ENCODE measurements at places on chromosomes 4 and X.
A peak's percentile ranks its signal among the peaks of the same experiment; 100 is the strongest.

DNA sequence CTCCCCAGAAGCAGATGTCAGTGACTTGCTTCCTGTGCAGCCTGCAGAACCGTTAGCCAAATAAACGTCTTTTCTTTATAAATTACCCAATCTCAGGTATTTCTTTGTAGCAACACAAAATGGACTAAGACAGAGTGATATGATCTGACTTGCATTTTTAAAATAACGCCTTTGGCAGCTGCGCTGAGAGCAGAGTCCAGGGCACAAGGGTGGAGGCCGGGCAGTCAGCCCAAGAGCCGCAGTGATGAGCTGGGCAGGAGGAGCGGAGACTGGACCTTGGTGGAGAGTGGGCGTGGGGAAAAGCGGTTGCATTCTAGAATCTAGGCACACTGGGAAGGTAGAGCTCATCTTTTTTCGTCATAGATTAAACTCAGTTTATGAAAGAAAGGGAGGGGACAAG is 56.5 kb upstream of the ACSL1 start:
- DNase-seq, result no peak

DNA sequence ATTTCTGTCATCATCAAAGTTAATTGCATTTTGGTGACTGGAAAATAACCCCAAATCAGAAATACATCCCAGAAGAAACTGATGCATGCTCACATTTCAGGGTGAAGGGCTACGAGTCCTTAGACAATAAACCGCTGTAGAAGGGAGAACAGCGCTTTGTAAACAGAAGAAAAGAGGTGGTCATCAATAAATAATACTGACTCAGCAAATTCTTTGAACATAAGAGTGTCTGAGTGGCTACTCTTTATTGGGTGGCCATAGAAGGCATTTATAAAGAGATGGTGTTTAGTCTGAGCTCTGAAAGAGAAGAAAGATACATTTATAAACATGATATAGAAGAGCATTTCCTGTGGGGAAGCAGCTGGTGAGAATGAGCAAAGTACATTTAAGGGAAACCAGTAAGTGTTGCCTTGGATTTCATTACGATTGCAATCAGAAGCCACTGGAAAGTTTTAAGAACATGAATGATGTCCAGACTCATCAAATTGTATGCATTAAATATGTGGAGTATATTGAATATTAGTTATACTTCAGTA is 246.9 kb upstream of the GIMD1 start:
- no peak for DNase-seq

- DNase-seq, result peak; percentile 2
These were observed 136.2 kb upstream of the BMPR1B start for GRCh38 chr4:94621491-94622080.

GRCh38 chr4:8278421-8279287 is 9.1 kb downstream of the HTRA3 start:
- no peak for DNase-seq

GRCh38 chr4:104416725-104417356 is 77.9 kb downstream of the CXXC4 start:
- no peak for DNase-seq

DNA sequence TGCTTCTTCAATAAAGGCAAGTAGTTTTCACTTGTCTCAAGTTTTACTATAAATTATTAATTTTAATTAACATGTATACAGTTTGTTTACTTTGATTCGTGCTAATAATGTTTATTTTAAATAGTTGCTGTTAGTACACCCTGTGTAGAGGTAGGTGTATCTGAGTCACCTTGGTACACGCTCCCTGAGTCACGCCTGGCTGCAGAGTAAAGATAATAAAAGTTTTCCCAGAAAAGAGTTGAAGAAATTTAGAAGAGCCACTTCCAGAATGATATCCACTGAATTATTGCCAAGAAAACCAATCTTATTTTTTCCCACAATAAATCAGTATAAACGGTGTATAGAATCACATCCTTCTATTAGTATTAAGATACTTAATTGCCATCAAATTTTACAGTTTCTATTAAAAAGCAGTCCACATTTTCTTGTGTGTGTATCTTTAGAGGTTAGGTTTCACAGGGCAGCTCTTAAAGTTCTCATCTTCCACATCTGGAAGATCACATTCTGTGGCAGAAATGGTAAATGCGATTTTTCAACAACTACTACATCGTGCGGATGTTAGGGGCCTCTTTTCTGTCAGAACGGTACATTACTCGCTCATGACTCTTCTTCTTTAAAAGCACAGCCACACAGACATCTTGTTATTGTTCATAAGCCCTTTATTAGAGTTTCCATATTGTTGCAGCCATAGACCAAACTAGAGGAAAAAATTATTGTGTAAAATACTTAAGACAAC is 55.4 kb downstream of the HADH start:
- no peak for DNase-seq

DNA sequence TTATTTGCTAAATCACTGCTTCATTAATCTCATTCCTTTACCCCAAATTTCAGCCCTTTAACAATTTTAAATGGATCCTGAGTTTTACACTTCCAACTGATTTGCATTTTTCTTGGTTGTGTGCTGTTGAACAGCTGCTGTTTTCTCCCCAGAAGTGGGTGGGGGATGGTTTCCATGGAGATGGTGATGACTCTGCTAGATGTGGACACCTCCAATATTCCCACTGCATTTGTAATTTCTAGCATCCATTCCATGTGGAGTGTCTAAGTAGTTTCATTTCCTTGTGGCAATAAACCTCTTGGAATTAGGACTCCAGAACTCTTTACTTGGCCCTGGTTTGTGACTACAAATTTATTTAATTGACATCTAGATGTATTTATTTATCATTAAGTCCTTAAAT is 330.4 kb downstream of the GBA3 start:
- no peak for DNase-seq

DNA sequence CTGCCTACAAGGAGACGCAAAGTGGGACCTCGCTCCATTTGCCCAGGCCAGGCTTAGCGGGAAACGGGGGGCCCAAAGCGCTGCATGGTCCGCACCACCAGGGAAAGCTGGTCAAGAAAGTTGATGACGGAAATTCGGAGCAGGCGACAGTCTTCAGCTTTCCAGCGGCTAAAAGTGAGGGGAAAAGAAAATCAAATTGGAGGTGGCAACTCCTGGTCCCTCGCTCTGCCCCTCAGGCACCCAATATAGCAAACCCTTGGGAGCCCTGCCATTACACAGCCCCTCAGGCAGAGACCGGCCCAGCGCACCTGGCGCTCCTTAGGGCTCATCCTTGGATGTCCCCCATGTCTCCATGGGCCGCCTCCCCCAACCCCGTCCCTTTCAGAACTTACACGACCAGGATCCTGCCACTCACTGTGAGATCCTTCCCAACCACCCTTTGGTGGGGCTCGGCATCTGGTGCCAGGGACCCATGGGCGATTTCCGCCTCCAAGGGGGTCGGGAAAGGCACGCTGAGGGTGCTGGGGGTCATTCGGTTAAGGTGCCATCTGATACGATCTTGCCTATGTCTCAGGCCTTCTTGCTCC is 1.1 kb downstream of the LAGE3 start:
- DNase-seq, result no peak

GRCh38 chr4:41460641-41461040 is 77.3 kb upstream of the LIMCH1 start:
- DNase-seq, result no peak

GRCh38 chr4:75845992-75846391 is 56.3 kb downstream of the PPEF2 start:
- no peak for DNase-seq

DNA sequence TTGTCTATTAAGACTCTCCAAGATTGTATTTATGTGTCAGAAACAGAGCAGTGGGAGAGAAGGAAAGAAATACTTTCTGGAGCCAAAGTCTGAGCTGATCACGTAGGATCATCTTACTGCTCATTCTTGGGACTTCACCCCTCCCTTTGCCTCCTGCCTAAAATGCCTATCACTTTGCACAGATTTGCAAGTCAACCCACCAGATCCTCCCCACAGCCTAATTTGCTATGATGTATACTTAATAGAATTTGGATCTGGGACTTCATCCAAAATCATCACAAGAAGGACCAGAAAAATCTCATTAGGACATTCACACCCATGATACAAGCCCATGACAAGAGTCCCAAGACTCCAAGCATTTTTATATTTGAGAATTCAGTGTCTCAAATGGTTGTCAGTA is 290.2 kb downstream of the FBXW7 start:
- no peak for DNase-seq

DNA sequence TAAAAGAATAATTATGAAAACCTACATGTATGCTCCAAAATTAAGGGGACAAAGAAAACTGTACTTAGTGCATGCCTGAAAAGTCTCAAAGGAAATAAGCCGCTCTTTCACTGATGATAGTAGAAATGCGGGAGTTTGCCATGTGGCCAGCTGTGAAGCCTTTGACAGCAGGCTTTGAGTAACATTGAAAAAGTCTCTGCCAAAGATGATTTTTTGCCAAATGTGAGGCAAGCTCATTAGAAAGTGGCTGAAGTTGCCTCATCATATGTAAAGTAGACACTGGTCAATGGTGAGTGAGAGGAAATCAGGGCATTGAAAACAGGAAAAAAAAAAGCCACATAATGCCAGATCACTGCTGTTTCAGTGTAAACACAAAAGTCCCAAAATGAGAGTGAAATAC is 2360.1 kb downstream of the PCDH7 start:
- DNase-seq, result no peak

- no peak for DNase-seq
These were observed 60.2 kb upstream of the PNPLA4 start for GRCh38 chrX:7987160-7988012.

DNA sequence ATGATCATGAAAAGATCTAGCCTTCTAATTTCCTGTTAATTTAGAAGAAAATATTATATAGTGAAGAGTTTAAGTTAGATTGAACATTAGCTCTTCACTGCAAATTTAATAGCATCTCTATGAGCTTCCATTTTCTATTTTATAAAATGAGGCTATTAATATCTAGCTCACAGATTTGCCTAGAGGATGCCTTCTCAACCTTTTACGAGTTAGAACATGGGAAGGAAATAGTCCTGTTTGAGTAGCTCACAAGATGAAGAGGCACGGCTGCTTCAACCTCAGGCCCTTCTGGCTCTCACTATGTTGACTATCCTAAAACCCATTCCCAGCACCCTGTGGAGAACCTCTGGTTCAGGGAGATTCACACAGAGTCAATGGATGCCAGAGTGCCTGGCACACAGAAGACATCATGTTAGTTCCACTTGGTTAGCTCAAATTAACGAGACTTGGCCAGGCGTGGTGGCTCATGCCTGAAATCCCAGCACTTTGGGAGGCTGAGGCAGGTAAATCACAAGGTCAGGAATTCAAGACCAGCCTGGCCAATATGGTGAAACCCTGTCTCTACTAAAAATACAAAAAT is 97.9 kb upstream of the GUCY1A1 start:
- no peak for DNase-seq

DNA sequence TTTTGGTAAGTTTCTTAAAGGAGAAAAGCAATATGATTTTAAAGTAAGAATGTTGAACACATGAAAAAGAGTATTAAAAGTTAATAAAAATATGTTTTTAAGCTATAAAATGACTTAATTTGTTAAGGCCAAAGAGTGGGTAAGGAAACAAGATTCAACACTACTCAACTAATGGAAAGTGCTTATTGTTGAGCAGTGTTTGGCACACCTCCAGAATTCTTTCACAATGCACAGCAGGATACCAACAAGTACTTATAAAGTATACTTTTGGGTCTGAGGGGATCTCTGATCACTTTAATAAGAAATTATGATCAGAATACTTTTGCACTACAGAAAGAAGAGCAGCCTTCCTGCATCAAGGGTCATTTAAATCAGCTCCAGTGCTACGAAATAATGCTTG is 5.9 kb downstream of the LAMP2 start:
- DNase-seq, result no peak

DNA sequence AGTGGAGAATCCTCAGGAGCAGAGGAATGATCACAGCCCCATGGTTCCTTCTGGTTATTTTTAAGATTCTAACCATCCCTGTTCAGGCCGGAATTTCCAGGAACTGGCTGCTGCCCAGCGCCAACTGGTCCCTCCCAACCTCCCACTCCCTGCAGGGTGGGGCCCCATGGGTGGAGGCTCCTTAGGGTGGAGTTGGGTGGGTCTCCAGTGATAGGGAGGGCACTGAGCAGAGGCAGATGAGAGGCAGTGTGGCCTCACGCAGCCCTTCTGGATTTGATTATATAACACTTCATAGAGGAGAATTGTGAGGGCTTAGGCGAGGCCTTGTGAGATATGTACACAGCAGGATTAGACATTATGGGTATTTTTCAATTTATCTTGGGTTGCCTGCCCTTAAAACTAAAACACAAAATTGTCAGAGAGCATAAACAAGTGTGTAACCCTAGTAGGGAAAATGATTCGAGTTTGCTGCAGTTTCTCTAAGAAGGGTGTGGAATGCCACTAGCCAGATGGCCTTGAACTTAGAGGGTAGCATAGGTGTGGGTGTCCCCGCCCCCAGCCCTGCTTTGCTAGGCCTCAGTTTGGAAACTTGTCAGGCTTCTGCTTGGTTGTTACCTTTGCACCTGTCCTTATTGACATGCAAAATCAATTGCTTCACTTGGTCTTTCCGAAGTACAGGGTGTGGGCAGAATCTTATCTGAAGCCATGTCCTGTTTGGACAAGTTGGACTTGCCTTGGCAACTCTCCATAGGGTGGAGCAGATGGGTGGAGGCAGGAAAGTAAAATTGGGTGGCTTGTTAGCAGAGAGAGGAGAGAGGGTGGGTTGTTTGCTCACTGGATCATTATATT is 9.4 kb downstream of the KLF3 start:
- no peak for DNase-seq

- no peak for DNase-seq
These were observed 494.5 kb downstream of the CFAP47 start for GRCh38 chrX:36414056-36414455.

DNA sequence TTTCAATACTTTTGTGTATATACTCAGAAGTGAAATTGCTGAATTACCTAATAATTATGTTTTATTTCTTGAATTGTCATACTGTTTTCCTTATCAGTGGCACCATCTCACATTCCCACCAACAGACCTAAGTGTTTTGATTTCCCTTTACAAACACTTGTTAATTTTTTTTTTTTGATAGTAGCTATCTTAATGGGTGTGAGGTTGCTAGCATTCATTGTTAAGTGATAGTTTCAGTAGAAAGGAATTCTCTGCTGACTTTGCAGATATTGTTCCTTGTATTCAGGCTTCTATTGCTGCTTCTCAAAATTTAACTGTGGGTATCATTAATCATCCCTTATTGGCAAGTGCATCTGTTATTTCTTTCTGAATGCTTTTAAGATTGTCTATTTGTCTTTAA is 927.5 kb upstream of the SLIT2 start:
- DNase-seq, result no peak

Data from T follicular helper cell (primary cell).